ENCODE measurements at places on chromosomes 11 and 22. TPM values are rescaled to one million over a fixed set of nuclear protein-coding genes. Genes with fewer than 3 reads are reported as not detected.

The OR6A2 gene
- 0.06 TPM for total RNA-seq

The GGTLC3 gene
- total RNA-seq = not detected

The MPPED2 gene
- total RNA-seq = 0.74 TPM

The OR10D3 gene
- not detected for total RNA-seq

The RCOR2 gene
- 0.80 TPM for total RNA-seq

The TRIM49B gene
- total RNA-seq = not detected

The GAL gene
- 8.3 TPM for total RNA-seq

The CASP1 gene
- 9.3 TPM for total RNA-seq

The PRRG4 gene
- total RNA-seq = 1.7 TPM

The MMP10 gene
- not detected for total RNA-seq

The KIRREL3 gene
- 2.4 TPM for total RNA-seq

The OR10A2 gene
- not detected for total RNA-seq

The MUC6 gene
- not detected for total RNA-seq

The TIMP3 gene
- total RNA-seq = 26.1 TPM

The CD3G gene
- not detected for total RNA-seq

The OR8U1 gene
- total RNA-seq = not detected

The PLAAT2 gene
- 4.1 TPM for total RNA-seq

The MYOD1 gene
- not detected for total RNA-seq

The MS4A6A gene
- not detected for total RNA-seq

The BIK gene
- 14.4 TPM for total RNA-seq

The LMNTD2 gene
- total RNA-seq = 0.54 TPM

The MMP13 gene
- total RNA-seq = not detected

The ST3GAL4 gene
- 30.4 TPM for total RNA-seq

The ZBTB16 gene
- total RNA-seq = not detected

The NCAM1 gene
- 27.7 TPM for total RNA-seq

The DGAT2 gene
- total RNA-seq = 9.4 TPM

The POU2F3 gene
- total RNA-seq = not detected

The GGTLC2 gene
- not detected for total RNA-seq

The SEC14L6 gene
- total RNA-seq = 0.03 TPM

The ARHGAP42 gene
- total RNA-seq = 6.9 TPM

The SCUBE2 gene
- total RNA-seq = 0.51 TPM

The OR8J1 gene
- total RNA-seq = not detected

The NRIP3 gene
- total RNA-seq = 34.8 TPM

The MYO7A gene
- total RNA-seq = 0.40 TPM

The TRPC6 gene
- not detected for total RNA-seq
